Iris pigment epithelial cell (primary cell): ENCODE measurements at places on chromosomes 5 and 9.

DNA sequence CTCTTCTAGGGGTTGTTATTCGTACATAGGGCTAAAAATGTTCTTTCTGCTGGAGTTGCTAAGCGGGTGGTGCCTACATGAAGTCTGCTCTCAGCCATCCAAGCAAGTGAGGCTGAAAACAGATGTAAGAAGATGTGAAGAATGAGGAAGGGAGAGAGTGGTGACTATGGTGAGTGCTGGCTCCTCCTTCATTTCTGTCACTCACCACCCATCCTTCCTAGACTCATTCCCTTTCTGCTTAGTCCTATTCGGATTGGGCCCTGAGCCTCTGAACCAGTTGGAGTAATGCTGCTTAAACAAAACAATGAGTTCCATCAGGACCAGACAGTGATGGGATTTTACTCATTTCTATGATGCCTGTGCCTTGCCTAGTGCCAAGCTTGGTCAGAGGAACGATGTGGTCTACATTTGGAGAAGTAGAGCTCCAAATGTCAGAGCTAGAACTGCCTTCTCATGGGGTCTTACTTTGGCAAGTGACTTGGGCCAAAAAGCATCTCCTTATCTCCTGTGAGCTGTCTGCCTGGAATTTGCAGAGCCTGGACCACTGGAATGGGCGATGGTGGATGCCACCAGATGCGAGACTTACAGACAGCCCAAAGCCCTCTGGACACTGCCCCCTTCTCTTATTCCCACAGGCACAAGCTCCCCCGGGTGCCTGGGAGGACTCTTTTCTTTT is 192.9 kb downstream of the FBXL7 start:
- no peak for DNase-seq

- no peak for DNase-seq
Measured at GRCh38 chr5:60210810-60211209, 317.3 kb upstream of the PDE4D start.

GRCh38 chr5:14734396-14734795 is 69.9 kb downstream of the OTULIN start:
- no peak for DNase-seq

GRCh38 chr9:371349-371748 is 156.7 kb downstream of the DOCK8 start:
- DNase-seq = no peak

DNA sequence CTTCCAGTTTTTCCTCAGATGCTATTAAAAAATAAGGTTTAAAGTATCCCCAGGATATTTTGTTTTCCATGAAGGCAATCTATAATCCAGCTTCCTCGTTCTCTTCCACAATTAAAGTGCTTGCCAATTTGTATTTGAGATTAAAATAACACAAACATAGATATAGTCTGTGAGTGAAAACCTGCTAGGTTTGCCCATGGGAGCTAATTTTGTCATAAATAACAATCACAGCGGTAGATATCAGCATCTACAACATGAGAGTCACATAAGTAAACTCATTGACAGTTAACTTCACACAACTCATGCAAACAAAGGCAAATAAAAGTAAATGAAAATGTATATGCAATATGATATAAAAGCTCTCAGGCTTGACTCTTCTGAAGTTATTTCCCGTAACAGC is 29.2 kb upstream of the RASGRF2 start:
- DNase-seq = no peak

DNA sequence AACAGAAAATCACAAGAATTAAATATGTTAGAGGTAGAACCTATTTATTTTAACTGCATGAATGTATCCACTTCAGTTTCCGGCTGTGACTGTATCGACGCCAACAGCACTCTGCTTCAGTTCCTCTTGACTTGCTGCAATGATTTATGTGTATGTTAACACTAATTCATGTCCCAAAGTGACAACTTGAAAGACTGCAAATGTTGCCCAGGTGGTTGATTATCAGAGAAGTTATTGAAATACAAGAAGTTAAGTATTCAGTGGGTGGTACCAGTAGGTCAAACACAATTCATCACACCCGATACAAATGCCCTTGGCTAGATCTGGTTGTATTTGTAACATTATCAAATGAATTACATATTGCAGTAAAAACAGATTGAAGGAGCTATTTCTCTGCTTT is 622.7 kb upstream of the CDH18 start:
- DNase-seq = no peak

DNA sequence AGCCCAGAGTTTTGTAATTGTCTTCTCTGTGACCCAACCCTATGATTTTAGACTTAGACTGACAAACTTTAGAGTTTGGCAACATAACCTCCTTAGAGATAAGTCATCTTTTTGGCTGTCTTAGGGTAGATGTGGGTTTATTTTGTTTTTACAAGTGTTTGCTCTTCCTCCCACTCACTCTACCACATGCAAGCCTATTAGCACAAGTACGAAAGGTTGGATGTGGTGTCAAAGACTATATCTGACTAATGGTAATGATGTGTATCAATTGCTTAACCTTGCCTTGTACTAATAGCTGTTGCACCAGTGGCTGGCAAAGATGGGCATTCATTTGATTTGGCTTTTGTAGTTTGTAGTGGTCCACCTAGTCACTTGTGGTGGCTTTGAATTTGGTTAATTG is 46.5 kb downstream of the SLC25A46 start:
- DNase-seq = peak; percentile 85
